NCI-H187 (cell line): ENCODE measurements at places on chromosomes 6 and 20.

DNA sequence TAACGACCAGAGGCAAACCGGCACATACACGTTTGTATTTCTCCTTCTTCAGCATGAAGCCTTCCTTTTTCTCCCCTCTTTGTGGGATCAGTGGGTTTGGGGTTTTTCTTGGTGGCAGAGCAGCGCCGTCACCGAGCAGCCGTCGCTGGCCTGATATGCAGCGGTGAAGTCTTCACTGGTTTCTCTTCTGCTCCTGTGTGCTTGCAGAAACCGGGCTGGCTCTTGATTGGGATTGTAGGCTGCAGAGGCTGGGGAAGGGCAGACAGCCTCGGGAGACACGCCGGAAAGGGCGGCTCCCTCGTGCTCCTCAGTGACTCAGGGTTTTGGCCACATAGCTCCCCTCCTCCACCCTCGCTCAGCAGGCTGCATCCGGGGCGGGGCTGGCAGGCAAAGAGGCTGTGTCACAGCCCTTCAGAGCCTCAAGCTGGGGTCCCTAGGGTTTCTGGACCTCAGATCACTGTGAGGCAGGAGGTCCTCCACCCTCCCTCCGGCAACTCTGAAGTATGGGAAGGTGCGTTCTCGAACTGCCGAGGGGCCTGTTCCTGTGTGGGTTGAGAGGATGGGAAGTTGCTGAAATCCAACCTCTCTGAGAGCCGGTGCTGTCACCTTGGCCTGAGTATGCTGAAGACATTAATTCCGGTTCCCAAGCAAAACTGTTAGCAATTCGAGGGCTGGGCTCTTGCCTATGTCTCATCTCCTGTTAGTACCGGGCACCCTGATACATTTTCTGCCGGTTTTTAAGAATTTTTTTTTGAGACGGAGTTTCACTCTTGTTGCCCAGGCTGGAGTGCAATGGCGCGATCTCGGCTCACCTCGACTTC, 24.2 kb downstream of the NQO2 start:
- peak; percentile 59 for DNase-seq

DNA sequence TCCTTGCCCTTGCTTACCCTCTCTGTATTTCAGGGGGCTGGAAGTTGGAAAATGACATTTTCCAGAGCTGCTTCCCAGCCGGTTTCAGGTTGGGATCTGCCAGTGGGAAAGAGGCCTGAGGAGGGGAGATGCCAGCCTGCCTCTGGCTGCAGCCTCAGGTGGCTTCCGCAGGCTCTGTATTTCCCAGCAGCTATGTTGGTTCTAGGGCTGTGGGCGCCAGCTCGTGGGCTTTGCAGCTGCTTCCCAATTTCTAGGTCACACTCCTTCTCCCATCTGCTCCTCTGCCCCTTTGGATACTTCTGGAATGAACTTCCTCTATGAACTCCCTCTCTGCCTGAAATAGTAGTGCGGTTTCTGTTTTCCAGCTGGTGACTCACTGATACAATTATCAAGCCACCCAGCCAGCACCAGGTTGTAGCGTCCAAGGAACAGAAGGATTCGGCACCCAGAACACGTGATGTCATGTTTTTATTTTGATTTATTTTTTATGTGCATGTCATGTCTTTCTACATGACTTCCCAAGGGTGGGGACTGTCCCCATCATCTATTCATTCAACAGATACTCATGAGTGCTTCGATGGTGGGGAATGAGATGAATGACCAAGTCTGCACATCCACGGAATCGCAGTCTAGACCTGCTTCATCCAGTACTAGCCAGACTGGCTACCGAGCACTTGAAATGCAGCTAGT, 38.0 kb downstream of the TGM2 start:
- no peak for DNase-seq

- DNase-seq, result no peak
These were observed 25.8 kb upstream of the SNRPC start for GRCh38 chr6:34731393-34732060.

DNA sequence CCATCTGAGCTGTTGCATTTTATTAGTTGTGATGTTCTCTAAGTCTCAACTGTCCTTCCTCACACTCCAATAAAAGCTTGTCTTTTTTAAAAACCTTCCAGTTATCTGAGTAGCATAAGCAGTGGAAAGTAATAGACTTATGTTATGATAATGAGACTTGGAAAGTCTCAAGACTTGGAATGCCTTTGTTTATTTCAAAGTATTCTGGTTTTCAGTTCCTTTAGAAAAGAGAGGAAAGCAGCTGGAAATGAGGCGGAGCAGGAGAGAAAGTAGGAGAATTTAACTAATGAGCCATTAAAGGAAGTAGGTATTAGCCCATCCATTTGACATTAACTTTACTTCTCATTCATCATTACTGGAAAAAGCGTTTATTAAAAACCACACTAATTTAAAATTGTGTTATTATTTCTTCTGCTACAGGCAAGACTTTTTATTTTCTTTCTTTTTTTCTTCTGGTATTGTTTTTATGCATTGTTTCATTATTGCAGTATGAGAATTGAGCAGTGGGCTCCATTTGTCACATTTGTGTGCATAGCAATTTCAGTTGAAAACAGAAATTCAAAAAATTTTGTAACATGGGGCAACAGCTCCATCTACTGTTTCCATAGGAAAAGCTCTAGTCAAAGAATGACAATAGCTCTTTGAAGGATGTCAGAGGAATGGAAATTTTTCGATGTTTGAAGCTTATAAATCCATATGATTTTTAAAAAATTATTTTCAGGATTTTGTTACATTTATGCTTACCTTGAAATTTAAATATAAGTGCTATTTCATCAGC, 194.8 kb downstream of the COL9A1 start:
- DNase-seq, result no peak

GRCh38 chr6:27871924-27872638, 40.1 kb downstream of the OR2B2 start:
- DNase-seq, result peak; percentile 88

- DNase-seq, result no peak
These were observed 7.0 kb downstream of the KAT14 start for GRCh38 chr20:18144541-18145099.
